ENCODE measurements at places on chromosomes 3 and 15.

DNA sequence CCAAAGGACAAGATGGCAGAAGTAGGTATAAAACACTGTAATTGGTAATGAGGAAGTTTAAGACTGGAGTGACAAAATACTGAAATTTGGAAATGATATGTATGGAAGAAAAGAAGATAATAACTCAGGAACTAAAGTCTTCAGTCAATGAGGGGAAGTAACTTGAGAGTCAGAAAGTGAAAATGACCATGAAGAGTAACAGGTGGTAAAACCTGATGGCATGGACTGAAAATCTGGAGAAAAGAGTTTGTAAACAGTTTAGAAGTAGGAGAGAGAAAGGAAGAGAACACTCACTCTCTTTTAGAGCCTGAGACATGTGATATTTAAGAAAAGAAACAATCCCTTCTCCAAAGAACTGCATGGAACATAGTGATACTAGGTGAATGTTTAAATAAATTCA, 387.9 kb downstream of the PYDC2 start:
- DNase-seq, result no peak
- H3K4me3 ChIP-seq, result no peak overlapping the region
- H3K27ac ChIP-seq, result no peak overlapping the region
- H3K4me1 ChIP-seq, result no peaks in the 10 kb centered on the region
- H3K36me3 ChIP-seq, result no peaks in the 10 kb centered on the region
- H3K27me3 ChIP-seq, result no peaks in the 10 kb centered on the region

DNA sequence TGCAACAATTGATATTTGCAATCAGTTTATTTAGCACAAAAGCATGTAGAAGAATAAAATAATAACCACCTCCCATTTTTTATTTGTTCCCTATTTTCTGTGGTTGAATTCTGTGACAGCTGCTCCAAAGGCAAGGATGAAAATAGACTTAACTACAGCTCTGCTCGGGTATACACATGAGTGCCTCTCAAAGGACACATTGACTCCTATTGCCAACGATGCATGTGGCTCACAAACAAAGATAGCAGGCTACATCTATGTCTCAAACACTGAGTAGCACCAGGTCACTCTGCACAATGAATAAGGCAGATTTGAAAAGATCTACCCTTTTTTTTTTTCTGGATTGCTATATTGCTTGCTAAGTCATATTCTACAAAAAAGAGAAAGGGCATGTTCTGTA, 612.9 kb downstream of the ROBO1 start:
- H3K36me3 ChIP-seq, result no peaks in the 10 kb centered on the region
- no peaks in the 10 kb centered on the region for H3K27me3 ChIP-seq
- H3K4me1 ChIP-seq, result no peaks in the 10 kb centered on the region

GRCh38 chr3:55571913-55572312, 84.8 kb upstream of the WNT5A start:
- H3K36me3 ChIP-seq, result no peaks in the 10 kb centered on the region
- no peak overlapping the region for H3K27ac ChIP-seq
- H3K27me3 ChIP-seq, result no peaks in the 10 kb centered on the region

DNA sequence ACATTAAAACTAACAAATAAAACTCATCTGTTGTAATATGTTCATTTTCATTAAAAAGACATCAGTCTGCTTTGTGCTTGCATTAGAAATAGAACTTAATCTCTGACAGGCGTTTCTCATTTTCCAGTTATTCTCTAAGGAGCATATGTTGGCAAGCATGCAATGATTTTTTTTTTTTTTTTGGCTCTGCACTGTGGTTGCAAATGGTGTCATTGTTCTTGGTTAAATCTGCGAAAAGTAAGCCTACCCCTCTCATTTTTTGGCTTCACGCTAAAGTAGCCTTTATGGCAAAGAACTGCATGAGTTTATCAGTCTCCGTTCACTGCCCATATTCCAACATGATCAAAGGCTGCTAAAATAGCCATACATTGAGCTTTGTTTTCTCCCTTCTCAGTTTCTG, 403.2 kb downstream of the MECOM start:
- H3K4me1 ChIP-seq, result no peaks in the 10 kb centered on the region
- no peaks in the 10 kb centered on the region for H3K36me3 ChIP-seq
- peak; percentile 83 for DNase-seq
- H3K27me3 ChIP-seq, result no peaks in the 10 kb centered on the region
- H3K4me3 ChIP-seq, result no peak overlapping the region
- H3K27ac ChIP-seq, result no peak overlapping the region

DNA sequence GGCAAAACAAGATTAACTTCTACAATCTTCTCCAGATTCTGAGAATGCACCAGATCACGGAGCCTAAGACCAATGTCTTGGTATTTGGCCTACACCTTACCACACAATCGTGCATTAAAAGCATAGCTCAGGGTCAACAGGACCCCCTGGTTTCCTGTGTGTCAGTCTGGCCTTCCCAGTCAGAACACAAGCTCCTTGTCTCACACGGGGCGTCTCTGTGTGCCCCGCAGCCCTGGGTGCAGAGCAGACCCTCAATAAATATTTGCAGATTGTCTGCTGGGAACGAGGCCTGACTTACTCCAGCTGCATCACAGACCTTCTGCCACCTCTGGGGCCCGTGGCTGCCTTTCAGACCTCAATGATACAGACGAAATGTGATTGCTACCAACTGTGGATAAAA, 82.5 kb upstream of the CTNNB1 start:
- no peak for DNase-seq
- no peaks in the 10 kb centered on the region for H3K27me3 ChIP-seq
- H3K4me3 ChIP-seq, result no peak overlapping the region
- H3K27ac ChIP-seq, result peak overlapping the region; percentile 67
- no peaks in the 10 kb centered on the region for H3K36me3 ChIP-seq

DNA sequence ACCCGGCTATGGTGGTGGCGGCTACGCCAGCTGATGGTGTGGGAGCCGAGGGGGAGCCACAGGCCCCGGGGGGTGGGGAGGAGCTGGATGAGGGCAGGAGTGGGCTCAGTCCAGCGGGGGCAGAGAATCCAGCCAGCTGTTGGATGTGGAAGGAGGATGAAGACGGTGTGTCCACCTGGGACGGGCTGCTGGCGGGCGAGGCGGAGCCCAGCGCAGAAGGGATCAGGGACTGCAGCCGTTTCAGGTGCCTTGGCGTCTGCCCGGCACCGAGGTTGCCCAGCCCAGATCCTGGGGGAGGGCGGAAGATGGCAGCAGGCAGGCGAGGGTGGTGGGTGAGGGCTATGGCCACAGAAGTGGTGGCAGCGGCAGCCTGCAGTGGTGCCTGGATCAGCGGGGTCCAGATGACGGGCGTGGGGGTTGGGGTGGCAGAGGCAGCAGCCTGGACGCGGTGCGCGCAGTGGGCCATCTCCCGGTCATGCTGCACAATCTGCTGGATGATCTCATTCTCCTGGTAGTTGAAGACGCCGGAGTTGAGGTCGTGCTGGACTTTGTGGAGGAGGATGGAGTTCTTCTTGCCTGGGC, 45.3 kb downstream of the HCN4 start:
- no peaks in the 10 kb centered on the region for H3K27me3 ChIP-seq
- H3K4me1 ChIP-seq, result no peaks in the 10 kb centered on the region
- no peak overlapping the region for H3K27ac ChIP-seq

DNA sequence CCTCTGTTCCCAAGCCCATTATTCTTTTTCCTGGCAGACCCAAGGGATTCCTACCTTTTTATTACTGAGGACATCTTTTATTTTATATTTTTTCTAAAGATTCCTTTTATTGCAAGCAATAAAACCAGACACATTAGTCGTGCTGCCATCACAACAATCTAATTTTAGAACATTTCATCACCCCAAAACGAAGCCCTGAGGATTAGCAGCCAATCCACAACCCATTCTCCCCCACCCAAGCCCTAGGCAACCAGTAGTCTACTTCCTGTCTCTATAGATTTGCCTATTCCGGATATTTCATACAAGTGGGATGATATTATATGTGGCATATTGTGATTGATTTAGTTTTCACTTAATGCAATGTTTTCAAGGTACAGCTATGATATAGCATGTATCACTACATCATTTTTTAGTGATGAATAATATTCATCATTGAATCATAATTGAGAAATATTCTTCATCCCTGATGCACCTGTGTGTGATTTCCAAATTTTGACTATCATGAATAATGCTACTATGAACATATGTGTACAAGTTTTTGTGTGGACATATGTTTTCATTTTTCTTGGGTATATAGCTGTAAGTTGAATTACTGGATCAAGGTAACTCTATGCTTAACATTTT, 65.7 kb downstream of the IL1RAP start:
- H3K4me3 ChIP-seq, result no peak overlapping the region
- peaks cover 9% of the 10 kb centered on the region for H3K4me1 ChIP-seq
- DNase-seq, result no peak
- no peaks in the 10 kb centered on the region for H3K27me3 ChIP-seq
- H3K27ac ChIP-seq, result peak overlapping the region; percentile 89
- H3K36me3 ChIP-seq, result no peaks in the 10 kb centered on the region

DNA sequence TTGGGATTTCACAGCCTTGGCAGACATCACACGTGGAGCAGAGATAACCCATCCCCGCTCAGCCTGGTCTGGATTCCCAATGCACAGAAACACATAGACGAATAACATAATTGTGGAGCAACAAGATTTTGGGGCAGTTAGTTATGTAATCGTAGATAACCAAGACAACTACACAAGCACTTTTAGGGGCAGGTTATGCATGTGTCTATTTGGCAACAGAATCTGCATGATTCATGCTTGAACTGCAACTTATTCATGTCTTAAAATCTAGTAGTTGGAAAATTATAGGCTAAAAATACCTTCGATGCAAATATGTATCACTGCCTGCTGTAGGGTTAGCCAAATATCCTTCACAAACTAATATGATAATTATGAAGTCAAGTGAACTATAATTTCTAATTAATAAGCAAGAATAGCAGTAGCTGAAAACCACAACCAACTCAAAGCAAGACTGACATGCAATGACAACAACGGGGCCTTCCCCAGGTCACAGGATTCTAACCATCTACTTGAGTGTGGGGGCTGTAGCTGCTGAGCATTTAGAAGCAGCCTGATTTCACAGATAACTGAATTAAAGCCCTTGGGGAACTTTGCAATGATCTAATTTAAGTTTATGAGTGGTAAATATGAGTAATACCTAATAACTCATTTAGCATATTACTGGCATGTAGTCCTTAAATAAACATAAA, 31.1 kb downstream of the DGKG start:
- H3K4me1 ChIP-seq, result no peaks in the 10 kb centered on the region
- H3K27me3 ChIP-seq, result no peaks in the 10 kb centered on the region
- no peak overlapping the region for H3K4me3 ChIP-seq
- H3K36me3 ChIP-seq, result no peaks in the 10 kb centered on the region

DNA sequence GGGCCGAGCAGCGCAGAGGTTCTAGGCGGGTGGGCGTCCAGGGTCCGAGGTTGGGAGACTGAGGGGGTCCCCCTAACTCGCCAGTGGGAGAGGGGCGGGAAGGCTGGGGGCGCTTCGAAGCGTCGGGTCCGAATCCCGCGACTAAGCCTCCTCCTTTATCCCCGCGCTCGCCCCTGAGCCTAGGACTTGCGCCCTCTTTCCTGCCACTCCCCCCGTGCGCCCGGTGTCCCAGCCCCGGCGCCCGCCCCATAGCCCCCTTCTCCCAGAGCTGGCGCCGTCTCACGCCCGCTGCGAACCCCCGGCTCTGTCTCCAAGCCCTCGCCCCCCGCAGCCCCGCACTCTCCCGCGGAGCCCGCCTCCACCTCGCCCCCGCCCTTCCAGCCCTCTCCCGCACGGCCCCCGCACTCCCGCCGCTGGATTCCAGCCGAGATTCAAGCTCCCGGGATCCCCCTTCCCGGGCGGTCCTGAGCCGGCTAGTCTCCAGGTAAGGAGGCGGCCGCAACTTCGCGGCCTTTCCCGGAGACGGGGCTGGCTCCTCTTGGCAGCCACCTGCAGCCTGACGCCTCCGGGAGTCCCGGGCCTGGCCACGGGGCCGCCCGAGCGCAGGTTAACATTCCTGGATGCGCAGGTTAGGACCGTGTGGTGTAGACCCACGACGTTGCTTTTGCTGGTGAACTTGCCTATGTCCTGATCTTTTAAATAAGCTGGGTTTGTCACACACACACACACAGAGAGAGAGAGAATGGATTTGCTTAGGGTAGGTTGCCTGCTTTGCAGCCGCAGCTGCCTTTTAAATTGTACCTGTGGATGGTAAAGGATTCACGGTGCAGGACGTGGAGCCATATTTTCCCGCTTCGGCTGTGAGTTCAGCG, 563 bp downstream of the PXYLP1 start:
- H3K4me3 ChIP-seq, result peak overlapping the region; percentile 72
- H3K27me3 ChIP-seq, result no peaks in the 10 kb centered on the region
- peak overlapping the region; percentile 64 for H3K27ac ChIP-seq
- H3K36me3 ChIP-seq, result no peaks in the 10 kb centered on the region
- peak; percentile 40 for DNase-seq
- H3K4me1 ChIP-seq, result no peaks in the 10 kb centered on the region

GRCh38 chr3:45223889-45224727, 2.0 kb downstream of the TMEM158 start:
- H3K27me3 ChIP-seq, result peaks cover 28% of the 10 kb centered on the region
- DNase-seq, result no peak
- H3K27ac ChIP-seq, result no peak overlapping the region
- H3K4me1 ChIP-seq, result no peaks in the 10 kb centered on the region

DNA sequence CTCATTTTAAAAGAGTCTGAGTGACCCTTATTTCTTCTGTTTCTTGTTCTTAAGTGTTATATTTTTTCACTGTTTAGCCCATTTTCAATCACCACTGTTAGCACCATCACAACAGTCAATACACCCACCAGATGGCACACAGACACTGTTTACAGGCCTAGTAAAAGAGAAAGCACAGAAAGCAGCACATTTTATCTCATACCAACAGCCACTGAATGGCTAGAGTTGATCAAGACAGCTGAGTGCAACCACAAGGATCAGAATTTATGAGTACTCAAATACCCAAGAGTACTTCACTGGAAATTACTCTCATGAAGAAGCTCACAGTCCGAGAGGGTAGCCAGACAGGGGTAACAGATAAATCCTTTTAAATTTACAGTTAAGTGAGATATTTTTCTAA, 127.0 kb downstream of the TFDP2 start:
- H3K4me3 ChIP-seq, result no peak overlapping the region
- no peak overlapping the region for H3K27ac ChIP-seq
- H3K36me3 ChIP-seq, result no peaks in the 10 kb centered on the region
- H3K27me3 ChIP-seq, result no peaks in the 10 kb centered on the region

DNA sequence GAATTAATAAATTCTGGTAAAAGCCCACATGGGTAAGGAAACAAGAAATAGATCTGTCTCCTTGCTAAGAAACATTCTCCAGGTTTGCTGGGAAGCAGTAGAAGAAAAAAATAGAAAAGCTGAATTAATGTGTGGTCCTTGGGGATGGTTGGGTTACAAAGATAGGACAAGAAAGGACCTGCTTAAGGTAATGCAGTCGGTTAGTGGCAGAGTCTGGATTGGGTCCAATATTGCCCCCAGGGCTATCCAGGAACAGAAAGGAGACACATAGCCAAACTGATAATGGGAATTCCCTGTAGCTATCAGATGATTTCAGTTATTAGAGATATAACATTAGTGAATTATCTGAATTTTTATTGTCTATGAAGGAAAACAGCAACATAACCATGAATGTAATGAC, 584.3 kb downstream of the ROBO1 start:
- H3K27me3 ChIP-seq, result no peaks in the 10 kb centered on the region
- no peak overlapping the region for H3K4me3 ChIP-seq

DNA sequence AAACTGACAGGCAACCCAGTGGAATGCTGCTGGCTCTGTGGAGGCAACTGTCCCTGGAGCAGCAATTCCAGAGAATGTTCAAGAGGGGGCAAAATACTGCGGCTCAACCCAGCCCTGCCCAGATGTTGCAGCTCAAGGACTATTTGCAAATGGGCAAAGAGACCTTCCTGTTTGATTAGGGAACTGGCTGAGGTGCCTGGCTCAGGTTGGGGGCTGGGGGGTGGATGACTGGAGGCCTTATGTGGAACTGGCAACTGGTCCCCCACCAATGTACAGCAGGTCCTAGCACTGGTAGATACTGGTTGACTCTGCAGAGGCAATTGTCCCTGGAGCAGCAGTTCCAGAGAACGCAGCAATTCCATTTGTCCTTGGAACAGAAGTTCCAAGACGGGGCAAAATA, 302.5 kb downstream of the ZPLD1 start:
- no peak overlapping the region for H3K4me3 ChIP-seq
- DNase-seq, result no peak
- no peaks in the 10 kb centered on the region for H3K27me3 ChIP-seq
- H3K27ac ChIP-seq, result no peak overlapping the region
